ENCODE measurements at places on chromosomes 6 and 20.

DNA sequence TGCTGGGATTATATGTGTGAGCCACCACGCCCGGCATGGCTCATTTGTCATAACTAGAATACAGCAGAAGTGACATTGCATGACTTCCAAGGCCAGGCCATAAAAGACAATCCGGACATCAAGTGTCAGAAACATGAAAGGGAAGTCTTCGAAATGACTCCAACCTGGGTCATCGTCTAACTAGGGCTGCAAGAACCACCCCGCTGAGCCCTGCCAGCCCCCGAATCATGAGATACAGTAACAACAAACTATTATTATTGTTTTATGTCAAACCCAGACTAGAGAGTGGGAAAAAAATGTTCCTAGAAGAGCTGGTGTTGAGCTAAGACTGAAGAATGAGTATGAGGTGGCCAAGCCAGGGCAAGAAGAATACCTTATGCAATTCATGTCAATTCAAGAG, 59.6 kb downstream of the ZNF217 start:
- no peak for DNase-seq

DNA sequence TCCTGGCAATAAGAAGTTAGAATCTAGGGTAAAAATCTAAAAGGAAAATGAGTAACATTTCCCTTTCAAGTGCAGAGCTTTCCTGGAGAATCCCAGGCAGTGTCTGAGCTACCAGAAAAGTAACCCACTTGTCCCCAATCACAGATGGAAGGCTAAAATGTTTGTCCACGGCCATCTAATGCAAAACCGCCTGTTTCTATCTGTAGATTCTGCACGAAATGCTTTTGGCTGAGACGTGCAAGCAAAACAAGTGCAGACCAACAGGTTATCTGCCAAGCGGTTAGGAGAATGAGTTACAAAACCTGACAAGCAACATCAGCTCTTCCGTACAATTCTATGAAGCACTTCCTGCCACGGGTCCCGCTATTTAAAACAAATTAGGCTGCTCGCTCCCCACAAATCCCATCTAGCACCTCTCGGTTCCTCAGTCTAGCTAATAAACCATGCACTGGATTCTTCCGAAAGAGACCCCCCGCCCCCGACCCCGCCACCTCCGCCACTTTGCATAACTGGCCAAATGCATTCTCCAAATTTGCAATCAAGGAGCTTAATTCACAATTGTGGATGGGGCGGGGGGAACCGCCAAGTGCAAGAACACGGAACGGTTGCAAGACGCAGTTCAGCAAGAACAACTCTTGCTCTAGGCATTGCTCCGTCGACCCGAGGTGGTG, 1.4 kb downstream of the ELOVL5 start:
- DNase-seq: peak; percentile 58

DNA sequence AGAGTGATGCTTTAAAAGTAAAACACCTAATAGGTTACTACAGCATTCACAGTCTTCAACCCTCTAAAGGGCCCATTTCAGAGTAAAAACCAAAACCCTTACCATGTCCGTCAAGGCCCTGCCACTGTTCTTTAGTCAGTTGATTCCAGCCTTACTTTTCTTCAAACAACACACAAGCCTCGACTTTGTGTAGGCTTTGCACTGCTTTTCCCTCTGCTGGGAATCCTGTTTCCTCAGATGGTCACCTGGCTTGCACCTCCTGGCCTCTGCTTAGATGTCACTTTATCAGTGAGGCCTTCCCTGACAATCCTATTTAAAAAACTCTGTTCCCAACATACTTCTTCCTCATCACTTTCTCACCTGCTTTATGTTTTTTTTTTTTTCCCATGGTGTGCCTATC, 77.1 kb upstream of the FLRT3 start:
- no peak for DNase-seq

DNA sequence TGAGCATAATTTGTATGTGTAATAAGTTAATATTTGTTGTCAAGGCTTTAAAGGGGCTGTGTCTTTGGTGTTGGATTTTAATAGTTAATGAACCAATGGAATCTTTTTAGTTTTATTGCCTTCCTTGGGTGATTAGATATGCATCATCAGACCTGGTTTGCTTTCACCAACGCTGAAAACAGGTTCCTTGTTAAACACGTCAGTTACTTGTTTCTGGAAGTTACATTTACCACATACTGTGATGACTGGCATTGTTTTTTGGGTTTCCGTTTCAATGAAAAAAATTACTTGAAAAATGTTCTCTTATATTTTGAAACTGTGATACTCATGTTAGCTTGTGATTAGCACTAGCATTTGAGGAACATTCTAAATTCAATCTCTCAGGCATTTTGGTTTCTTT, 58.6 kb upstream of the RNF144B start:
- DNase-seq: peak; percentile 7

DNA sequence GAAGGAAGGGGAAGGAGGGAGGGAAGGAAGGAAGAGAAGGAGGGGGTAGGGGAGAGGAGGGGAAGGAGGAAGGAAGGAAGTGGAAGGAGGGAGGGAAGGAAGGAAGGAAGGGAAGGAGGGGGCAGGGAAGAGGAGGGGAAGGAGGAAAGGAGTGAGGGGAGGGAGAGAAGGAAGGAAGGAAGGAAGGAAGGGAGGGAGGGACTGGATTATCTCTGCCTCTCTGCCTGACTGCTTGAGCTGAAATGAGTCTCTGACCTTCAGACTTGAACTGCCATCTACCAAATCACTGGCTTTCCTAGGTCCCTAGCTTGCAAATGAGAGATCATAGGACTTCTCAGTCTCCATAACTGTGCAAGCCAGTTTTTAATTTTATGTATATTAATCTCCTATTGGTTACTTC, 436.8 kb downstream of the PREX1 start:
- no peak for DNase-seq

DNA sequence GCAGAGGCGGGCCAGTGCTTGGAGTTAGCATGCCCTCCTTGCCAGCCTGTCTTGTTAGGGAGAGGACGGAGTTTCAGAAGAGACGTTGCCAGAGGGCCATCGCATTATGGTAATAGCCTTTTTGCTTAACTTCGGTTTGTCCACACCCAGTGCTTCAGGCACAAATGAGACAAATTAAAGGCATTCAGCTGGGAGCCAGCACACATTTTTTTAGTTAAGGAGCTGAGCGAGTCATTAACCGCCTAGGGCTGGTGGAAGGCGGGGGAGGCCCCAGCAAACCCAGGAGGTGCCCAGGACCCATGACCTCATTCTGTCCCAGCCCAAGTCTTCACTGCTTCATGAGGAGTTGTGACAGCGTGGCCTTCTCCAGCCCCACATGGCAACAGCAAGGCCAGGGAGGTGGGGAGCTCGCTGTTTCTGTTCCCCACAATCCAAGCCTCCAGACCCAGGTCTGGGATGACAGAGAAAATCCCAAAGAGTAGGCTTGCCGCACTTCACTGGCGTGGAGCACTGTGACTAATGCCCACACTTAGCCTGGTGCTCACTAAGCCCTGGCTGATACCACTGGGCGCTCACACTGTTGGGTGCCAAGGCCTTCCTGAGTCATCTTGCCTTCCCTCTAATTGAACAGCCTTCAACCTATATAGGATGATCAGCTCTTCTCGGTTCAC, 237.1 kb downstream of the ANKRD60 start:
- no peak for DNase-seq

GRCh38 chr6:126266664-126267063, 73.3 kb upstream of the CENPW start:
- no peak for DNase-seq

DNA sequence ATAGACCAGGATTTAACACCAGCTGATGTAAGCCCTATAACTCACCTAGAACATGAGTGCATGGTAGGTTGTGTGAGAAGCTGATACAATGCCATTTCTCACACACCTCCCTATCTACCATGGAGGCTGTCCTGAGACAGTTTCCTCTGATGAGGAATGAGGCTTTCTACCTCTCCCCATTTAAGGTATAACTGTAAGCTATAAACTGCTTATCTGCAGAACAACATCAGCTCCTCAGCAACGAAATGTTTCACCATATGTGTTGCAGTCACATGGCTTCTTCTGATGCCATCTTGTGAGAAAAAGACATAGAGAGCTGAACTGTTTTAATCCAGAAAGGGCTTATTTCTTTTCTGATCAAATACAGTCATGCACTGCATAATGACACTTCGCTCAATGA, 20.7 kb downstream of the ZKSCAN3 start:
- DNase-seq: no peak

DNA sequence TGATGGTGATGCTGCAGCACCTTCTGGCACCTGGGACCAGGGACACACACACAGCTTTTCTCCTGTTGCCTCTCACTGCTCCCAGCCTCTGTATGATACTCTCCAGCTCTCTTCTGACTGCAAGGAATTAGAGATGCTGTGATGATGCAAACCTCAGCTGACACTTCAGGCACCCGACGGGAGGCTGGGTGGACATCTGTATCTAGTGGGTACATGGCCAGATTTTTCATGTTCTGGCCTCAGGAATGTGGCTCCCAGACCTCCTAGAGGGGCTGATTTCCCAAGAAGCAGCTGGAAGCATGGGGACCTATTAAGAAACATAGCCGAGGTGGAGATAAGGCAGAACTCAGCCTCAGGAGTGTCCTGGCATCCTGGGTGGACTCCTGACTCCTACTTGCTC, 6.8 kb upstream of the EPB41L1 start:
- no peak for DNase-seq

DNA sequence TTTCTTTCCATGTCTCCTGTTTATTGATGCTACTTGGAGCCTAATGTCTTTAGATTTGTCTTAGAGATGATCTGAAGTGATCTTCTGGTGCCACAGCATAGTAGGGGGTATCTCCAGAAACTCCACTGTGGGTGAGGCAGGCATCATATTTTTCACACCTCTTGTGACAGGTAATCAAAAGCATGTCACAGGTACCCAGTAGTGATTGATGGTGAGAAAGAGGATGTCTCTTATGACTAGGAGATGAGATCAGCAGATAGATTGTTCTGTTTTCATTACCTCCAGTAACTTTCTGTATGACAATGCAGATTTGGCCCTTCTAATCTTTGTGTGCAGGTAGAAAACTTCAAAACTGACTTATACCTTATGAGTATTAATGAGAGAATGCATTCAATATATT, 13.5 kb downstream of the NCOA7 start:
- DNase-seq: peak; percentile 48

GRCh38 chr6:77172578-77172977, 290.7 kb downstream of the HTR1B start:
- DNase-seq: no peak

GRCh38 chr6:83098589-83098988, 31.1 kb downstream of the DOP1A start:
- no peak for DNase-seq

DNA sequence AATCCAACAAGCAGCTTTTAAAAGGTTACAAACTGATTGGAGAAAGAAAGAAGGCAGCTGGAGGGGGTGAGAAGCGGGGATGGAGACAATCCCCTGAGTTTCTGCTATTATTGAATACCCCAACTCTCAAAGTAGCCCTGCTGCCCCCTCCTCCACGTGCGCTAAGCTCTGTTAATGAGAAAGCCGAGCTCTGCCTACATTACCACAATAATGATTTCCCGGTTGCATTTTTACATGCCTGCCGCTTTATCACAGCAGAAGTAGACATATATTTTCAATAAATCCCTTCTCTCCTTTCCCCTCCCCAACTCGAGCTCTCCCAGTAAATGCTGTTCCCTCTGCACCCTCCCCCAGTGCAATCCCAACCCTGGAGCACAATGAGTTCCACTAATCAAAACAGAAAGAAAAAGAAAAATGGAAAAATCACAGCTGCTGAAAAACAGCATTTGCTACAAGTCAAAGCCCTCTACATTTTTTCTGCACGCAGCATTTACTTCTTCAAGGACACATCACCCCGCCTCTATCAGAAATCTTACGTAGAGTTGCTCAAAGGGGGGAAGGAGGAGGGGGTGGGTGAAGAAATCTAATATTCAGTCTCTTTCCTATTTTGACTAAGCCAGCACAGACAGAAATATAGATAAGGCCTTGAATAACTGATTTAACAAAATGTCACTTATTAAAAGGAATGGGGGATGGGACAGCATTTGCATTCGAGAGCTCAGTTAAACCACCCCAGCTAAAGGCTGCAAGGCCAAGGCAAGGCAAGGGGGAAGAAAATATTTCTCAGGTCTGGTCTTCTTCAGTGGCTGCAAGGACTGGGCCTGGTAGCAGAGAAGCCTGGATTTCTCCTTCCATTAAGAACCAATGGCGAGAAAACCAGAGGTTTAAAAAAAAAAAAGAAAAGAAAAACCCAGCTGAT, 10.7 kb downstream of the TRERF1 start:
- no peak for DNase-seq

GRCh38 chr6:12158686-12159415, 131.3 kb upstream of the EDN1 start:
- no peak for DNase-seq

- no peak for DNase-seq
Observed at GRCh38 chr6:4671587-4672115, 104.6 kb upstream of the CDYL start.

GRCh38 chr6:132648828-132649227, 10.2 kb downstream of the TAAR1 start:
- DNase-seq: no peak

GRCh38 chr6:31473780-31474761, 23.9 kb upstream of the MICB start:
- DNase-seq: no peak

GRCh38 chr6:147752689-147753403, 244.4 kb downstream of the SAMD5 start:
- no peak for DNase-seq

DNA sequence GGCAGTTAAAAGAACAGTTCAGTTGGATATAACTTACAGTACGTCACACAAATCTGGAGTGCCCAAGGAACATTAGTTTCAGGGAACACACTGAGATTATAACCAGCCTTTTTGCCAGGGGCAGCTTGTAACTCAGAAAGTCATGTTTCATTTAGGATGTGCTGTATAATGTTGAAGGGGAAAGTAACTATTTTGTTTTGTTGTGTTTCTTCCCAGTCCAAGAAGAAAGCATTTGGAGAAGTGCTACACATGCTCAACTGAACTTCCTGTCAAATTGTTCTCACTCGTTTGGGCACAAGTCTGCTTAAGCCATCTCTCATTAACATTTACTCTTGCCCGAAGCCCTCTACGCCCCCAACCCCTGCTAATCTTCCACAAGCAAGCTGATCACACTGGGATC, 157.9 kb downstream of the BTBD9 start:
- no peak for DNase-seq

DNA sequence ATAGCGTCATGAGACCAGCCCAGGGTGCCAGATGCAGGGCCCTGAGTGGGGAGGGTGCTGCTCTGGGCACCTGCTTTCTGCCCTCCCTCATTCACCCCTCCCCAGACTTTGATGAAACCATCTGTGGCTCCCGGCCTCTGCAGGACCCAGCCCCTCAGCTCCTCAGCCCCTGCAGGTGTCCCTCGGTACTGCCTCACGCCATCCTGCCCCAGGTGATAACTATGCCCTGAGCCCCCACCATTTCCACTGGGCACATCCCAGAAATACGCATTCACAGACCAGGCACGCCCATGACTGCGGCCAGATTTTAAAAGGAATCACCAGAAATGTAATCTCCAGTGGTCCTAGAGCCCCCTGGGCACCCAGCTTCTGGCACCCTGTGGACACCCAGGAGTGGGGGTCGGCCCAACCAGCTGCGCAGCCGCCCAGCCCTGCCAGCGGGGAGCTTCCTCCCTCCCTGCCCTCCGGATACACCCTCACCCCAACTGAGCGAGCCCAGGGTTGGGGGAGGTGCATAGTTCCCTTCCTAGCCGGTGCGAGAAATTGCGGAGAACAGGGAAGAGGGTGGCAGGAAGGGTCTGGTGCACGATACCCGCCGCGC, 615 bp upstream of the NTSR1 start:
- DNase-seq: peak; percentile 10

GRCh38 chr6:4916954-4917561, 86.8 kb downstream of the RPP40 start:
- no peak for DNase-seq

- DNase-seq: no peak
Observed at GRCh38 chr6:158085261-158086053, 82.6 kb downstream of the SERAC1 start.

GRCh38 chr6:170034294-170034693, 256.6 kb downstream of the DLL1 start:
- no peak for DNase-seq

Data from CD4-positive, alpha-beta T cell treated with Interleukin-17A for 1 hour (primary cell).